Omental fat pad (tissue), 4 donors: ENCODE measurements at places on chromosomes 3 and 15. TPM values are rescaled to one million over a fixed set of nuclear protein-coding genes. Genes with fewer than 3 reads are reported as not detected.

GRCh38 chr15:90583471-90584252, 53.9 kb downstream of the CRTC3 start:
- DNase-seq = no peak

GRCh38 chr3:180918542-180918941, 6.1 kb downstream of the FXR1 start:
- no peak for DNase-seq

- DNase-seq = no peak
Measured at GRCh38 chr15:94844198-94844537, 612.8 kb downstream of the MCTP2 start.

- no peak for DNase-seq
Measured at GRCh38 chr15:64426845-64427465, 33.4 kb upstream of the ZNF609 start.

RNU6-1 gene
- not detected for total RNA-seq

FBXL22 gene
- 2.8 TPM for total RNA-seq

ZBED2 gene
- not detected for total RNA-seq
